Activated CD4-positive, alpha-beta memory T cell treated with anti-CD3 and anti-CD28 coated beads, Interleukin-2, amount 10 ng/mL, durations not matched to agents 7 days and 5 days (primary cell): ENCODE measurements at places on chromosomes 4 and X. TPM values are rescaled to one million over a fixed set of nuclear protein-coding genes. Genes with fewer than 3 reads are reported as not detected.

The GRPR gene
- total RNA-seq: not detected

The UGT2A1 gene
- total RNA-seq: not detected

The ODAPH gene
- 3.5 TPM for total RNA-seq

DNA sequence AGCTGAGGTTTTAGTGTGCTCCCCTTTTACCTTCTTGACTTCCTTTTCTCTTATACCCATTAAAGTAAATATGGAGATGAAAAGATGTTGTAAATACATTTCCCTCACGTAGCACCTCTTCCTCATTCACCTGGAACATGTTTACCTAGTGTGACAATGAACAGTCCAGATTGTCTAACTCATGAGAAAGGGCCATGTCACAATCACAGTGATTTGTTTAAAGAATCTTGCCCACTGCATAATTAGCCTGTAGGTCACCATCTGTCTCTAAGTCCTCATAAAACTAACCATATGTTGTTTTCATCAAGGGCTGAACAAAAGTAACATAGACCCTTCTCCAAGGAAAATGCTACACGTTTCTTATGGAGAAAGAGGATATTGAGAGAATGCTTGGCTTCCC lies 85.7 kb downstream of the TSPAN5 start:
- no peak overlapping the region for H3K4me3 ChIP-seq
- peaks cover 7% of the 10 kb centered on the region for H3K4me1 ChIP-seq
- peaks cover 8% of the 10 kb centered on the region for H3K36me3 ChIP-seq
- no peak overlapping the region for H3K27ac ChIP-seq

GRCh38 chr4:54218736-54219135 lies 10.4 kb upstream of the PDGFRA start:
- DNase-seq: no peak
- H3K4me3 ChIP-seq: no peak overlapping the region
- H3K27me3 ChIP-seq: peaks cover 35% of the 10 kb centered on the region
- no peak overlapping the region for H3K27ac ChIP-seq

DNA sequence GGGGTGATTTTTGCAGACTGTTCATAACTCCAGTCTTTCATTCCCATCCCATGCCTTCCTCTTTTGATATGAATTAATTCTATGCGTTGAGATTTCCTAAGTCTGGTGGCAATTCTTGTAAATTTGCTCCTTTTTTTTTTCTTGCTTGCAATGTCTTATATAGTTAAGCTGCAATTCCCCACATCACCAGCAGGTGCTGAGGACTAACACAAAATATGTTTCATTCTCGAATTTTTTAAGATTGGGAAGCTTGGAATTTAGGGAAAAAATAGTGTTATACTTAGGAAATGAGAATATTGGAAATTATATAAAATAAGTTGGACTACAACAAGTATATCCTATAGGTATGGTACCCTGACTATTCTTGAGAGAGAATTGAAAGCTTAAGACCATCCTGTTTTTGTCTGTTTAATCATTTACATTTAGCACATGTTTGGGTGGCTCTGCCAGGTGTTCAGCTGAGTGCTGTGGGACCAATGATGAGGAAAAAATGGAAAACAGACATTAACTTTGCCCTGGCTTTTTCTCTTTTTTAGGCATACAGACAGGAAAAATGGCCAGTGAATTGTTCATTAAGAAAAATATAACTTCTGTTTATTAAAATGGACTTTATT lies 30.2 kb downstream of the AFF2 start:
- DNase-seq: no peak
- H3K27me3 ChIP-seq: no peaks in the 10 kb centered on the region
- no peaks in the 10 kb centered on the region for H3K36me3 ChIP-seq
- no peaks in the 10 kb centered on the region for H3K4me1 ChIP-seq

- H3K4me3 ChIP-seq: no peak overlapping the region
- no peak for DNase-seq
- H3K27me3 ChIP-seq: peaks cover 3% of the 10 kb centered on the region
Observed at GRCh38 chrX:39667191-39667590, 430.6 kb downstream of the BCOR start.

GRCh38 chrX:19086102-19086772 lies 36.0 kb downstream of the ADGRG2 start:
- DNase-seq: no peak
- H3K4me1 ChIP-seq: no peaks in the 10 kb centered on the region
- H3K36me3 ChIP-seq: no peaks in the 10 kb centered on the region
- H3K4me3 ChIP-seq: no peak overlapping the region
- no peak overlapping the region for H3K27ac ChIP-seq

GRCh38 chrX:134753718-134754008 lies 95.4 kb upstream of the PLAC1 start:
- no peak overlapping the region for H3K4me3 ChIP-seq
- no peaks in the 10 kb centered on the region for H3K4me1 ChIP-seq
- H3K36me3 ChIP-seq: no peaks in the 10 kb centered on the region
- no peak for DNase-seq
- H3K27me3 ChIP-seq: peaks cover 8% of the 10 kb centered on the region

DNA sequence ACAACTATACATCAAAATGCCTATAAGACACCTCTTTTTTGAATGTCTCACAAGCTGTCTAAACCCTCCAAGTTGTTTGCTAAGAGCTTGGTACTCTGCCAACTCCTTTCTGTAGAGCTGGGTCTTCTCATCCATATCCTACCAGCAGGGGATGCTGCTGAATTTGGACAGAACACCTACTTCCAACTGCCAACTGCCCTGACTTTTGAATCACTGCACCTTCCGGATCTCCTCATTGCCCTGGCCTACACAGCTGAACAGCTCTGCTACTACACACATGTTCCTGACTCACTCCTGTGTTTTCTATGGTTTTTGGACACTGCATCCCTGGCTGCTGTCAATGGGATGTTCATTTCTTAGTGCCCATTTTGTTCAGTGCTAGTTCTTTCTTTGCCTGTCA lies 18.7 kb downstream of the FAM184B start:
- no peaks in the 10 kb centered on the region for H3K36me3 ChIP-seq
- no peak overlapping the region for H3K27ac ChIP-seq
- peaks cover 2% of the 10 kb centered on the region for H3K27me3 ChIP-seq
- DNase-seq: no peak
- no peak overlapping the region for H3K4me3 ChIP-seq
